ENCODE measurements at places on chromosomes 4 and X.

- peak; percentile 31 for DNase-seq
Measured at GRCh38 chrX:2474963-2475726, 25.6 kb downstream of the DHRSX start.

- DNase-seq: no peak
Measured at GRCh38 chr4:55475394-55476243, 71.1 kb downstream of the CLOCK start.

DNA sequence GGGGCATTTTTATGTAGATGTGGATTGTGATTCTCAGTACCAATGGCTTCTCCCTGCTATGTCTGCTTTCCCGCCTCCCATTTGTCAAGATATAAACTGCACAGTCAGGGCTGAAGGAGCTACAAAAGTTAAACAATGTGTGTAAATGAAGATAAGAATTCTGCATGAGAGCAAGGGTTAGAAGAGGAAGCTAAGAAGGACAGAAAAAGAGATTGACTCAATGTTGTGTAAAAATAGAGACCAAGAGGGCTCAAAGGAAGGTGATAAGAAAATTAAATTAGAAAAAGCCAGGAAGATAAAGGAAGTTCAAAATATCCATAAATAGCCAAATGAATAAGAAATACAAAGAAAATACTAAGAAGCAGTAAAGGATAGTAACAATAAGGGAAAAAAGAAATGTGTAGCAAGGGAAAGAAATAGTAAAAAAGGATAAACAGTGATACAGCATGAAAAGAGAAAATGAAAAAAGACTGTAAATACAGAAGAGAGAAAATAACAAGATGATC is 82.5 kb downstream of the AMELX start:
- DNase-seq: no peak

DNA sequence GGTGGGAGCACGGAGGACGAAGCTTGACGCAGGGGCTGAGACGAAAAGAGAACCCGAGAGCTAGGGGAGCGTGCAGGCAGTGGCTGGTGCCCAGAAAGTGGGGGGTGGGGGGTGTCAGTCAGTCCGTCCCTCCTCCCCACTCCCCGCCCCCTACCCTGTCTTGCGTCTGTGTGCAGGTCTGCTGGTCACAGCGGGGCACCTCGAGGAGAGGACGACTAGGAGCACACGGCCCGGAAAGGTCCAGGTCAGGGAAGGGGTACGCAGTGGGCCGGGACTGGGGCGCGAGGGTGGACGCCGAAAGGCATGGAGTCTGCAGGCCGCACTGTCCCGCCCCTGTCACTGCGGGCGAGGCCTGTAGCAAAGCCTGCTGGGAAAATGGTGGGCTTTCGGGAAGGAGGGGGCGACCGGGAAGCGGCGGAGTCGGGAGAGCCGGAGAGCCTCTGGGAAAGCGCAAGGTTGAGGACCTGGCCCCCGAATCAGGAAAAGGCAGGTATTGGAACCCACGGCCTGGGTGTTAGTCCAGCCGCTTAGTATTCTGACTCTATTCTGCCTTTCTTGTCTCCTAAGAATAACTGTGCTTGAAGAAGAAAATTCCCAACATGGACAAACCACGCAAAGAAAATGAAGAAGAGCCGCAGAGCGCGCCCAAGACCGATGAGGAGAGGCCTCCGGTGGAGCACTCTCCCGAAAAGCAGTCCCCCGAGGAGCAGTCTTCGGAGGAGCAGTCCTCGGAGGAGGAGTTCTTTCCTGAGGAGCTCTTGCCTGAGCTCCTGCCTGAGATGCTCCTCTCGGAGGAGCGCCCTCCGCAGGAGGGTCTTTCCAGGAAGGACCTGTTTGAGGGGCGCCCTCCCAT is 769 bp downstream of the TCEAL1 start:
- peak; percentile 82 for DNase-seq

DNA sequence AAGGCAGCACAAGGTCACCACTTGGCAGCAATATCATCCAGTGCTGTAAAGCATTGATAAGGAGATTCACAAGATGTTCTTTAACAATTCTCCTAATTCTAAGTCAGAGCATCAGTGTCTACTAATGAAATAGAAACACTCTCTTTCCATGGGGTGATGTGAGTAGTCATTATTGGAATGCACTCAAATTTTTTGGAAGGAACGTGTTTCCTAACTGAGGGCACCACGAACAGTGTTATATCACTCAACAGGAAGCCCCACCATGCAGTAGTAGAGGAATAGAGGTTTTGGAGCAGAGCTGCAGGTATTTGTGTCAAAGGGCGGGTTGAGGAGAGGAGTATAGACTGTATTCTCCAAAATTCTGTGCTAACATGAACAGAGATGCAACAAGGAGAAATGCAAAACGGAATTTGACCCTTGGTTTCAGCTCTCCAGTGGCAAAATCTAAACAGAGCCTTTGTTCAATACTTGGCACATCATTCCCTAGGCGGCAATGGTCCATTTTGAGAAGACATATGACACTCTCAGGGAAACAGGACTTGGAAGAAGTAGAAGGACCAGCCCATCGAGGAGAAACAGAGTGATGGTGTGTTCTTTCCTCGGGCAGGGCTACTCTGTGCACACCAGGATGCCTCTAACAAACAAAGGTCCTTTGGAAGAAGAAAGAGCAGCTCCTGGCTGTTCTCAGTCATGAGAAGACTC is 98.9 kb downstream of the CPEB2 start:
- DNase-seq: no peak

DNA sequence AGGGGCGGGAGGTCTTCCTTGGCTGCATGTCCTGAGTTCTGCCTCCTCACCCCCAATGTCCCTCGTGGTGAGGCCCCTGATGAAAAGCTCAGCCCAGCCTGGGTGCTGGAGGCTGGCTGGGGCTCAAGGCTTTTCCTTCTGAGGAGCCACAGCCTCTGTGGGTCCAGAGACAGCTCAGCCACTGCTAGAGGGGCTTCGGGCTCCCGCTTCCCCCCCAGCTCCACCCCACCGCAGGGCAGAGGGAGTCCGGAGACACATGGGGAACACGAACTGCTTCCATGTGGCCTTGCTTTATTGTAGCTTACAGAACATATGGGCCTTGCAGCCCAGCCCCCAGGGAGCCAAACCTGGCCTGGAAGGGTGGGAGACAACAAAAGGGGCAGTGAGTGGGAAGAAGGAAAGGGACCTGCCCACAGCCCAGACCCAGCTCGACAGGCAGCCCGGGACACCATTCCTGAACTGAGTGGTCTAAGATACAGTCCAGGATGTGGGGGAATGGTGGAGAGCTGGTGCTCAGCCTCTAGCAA is 89.9 kb upstream of the NKX1-1 start:
- DNase-seq: peak; percentile 65

DNA sequence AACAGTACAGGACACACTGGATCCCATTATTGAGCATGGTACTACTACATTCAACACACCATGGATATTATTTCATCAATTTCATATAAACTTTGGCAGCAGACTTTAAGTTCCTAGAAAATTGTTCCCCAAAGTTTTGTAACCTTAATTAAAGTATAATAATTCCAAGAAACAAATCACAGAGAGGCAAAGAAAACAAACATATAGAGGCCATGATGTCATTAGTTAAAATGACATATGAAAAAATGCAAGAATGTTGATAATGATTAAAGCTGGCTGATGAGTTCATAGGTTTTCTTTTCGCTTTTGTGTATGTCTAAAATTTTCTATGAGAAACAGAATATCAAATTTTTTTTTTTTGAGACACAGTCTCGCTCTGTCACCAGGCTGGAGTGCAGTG is 26.8 kb downstream of the LRBA start:
- no peak for DNase-seq

DNA sequence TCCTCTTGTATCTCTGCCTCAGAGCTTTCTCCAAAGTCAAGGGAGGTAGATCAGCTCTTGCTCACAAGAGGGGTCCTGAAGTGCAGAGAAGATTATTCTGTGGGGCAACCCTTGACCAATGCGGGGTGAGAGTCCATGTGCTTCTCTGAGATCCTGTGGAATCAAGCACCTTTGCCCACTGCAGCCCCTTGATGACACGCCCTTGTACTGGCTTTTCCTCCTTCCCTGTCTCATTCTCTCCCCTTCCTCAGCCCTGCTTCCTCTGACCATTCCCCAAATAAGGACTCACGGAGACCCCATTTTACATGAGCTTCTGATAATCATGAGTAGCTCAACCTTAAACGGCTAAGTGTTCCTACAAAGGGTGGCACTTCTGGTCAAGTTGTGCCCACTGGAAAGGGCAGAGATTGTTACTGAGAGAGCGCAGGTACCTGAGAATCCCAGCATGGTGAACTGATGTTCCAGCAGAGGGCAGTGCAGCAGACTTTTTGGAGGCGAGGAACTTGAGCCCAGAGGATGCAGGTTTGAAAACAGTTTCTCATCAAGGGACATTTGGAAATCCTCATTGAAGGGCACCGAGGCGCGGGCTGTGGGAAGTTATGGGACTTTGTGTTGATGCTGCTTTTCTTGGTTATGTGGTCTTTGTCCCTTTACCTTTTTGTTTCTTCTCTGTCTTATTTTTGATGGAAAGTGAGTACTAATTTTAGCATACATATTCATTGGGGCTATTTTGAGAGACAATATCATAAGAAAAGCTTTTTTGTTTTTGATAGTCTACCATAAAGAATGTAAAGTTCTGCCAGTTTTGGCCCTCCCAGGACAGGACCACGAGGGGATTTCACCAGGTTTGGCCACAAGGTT is 201.3 kb downstream of the RBM46 start:
- DNase-seq: no peak

DNA sequence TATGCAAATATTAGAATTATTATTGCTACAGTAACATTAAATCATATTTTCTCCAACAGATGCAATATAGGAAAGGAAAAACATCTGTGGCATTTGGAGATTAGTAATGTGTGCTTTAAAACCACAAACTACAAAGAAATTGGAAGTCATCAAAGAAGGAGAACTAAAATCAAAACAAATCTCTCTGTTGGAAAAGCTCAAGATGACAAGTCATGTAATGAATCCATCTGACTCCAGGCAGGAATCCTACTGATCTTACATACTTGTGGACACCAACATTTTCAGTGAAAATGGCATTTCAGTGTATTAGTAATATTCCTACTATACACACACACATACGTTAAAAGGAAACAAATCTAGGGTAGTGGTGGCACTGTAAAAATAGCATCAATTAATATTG is 98.2 kb downstream of the SLC39A8 start:
- no peak for DNase-seq

DNA sequence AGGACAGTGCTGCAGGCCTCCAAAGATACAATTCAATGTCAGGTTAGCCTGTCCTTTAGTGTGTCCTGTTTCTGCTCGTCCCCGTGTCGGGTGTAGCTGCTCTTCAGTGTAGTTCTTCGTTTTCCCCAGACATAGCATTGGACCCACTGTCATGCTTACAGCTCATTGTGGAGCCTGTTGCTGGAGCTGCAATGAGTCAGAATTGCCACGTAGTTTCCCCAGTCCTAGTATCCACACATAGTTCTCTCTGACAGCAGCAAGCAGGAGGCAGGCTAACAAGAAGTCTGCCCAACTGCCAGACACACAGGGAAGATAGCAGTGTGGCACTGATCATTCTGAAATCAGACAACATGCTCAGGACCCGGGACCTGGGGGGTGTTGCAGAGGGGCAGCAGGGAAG is 49.2 kb downstream of the MOSPD2 start:
- DNase-seq: no peak

All from cardiac septum (tissue), 1 donor.